CD4-positive, alpha-beta T cell treated with Interleukin-2 at 100 ng/mL for 4 hours (primary cell): ENCODE measurements at places on chromosomes 1 and 21.

DNA sequence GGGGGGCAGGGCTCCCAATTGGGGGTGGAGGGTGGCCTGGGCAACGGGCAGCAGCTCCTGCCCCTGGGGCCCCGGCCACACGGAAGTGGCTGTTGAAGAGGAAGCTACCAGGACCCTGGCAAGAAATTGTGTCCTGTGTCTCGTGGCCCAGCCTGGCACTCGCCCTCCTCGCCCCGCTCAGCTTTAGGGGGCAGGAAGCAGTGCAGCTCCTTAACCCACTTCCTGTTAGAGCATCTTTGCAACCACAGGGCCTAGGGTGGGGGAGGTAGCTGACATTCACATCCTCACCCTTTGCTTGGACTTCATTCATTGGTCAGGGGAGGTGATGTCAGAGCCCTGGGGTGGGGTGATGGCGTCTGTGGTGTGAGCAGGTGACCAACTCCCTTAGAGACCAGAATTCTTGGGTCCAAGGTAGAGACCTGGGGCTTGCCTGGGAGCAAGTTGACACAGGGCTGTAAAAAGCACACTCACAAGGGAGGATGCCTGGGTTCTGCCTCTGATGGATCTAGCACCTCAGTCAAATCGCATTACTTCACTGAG is at the start of gene ARHGAP30:
Gene ARHGAP30, minus strand, starts transcription at position 161 of the 540 bp plus-strand sequence. CDS start 267 bp downstream, outside the sequence.
- DNase-seq, result peak; percentile 93

DNA sequence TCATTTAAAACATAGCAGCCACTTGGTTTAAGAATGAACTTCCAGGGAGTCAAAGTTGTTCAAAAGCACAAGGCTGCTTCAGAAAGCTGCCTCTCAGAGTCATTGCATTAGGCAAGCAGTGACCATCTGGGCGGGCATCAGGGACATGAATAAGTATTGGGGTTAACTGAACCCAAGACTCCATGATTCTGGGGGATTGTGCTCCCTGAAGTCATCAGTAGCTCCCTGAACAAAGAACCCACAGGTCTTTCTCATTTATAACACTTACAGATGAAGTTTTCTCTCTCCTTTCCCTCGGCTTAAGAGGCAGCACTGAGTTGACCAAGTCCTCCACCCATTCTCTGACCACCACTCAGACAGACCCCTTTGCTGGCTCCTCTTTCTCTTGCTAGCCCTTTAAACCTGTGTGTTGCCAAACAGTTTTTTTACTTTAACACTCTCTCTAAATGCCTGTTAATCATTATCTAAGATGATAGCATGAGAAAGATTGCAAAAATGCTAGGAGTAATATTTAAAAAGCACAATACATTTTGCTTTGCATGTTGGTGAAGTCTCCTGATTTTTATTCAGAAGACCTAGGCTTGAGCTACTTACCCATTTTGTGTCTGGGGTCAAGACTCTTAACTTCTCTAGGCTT is 77.0 kb upstream of the ARHGAP29 start:
- DNase-seq, result no peak

GRCh38 chr1:192170196-192170984 is 12.1 kb downstream of the RGS18 start:
- peak; percentile 1 for DNase-seq

DNA sequence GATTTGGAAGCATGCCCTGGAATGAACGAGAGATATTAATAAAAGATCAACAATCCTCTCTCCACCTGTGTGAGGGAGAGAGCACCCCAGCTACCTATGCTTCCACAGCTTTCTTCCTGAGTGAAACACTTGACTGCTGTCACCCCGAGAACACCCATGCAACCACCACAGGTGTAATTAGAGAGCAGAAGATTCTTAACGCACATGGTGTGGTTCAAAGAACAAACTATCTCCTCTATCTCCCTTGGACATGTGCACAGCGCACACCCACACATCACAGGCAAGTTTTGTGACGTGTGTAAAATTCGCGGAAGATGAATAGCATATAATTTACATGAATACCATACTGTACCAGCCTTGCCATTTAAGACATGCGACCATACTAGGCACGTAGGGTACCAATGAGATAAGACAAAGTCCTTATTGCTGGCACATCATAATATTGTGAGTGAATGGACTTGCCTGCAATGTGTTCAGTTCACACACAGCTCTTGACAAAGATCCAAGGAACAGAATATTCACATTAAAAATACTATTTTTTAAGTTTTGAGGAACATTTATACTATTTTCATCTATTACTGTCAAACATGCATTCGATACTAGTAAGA is 11.6 kb downstream of the ERRFI1 start:
- no peak for DNase-seq

DNA sequence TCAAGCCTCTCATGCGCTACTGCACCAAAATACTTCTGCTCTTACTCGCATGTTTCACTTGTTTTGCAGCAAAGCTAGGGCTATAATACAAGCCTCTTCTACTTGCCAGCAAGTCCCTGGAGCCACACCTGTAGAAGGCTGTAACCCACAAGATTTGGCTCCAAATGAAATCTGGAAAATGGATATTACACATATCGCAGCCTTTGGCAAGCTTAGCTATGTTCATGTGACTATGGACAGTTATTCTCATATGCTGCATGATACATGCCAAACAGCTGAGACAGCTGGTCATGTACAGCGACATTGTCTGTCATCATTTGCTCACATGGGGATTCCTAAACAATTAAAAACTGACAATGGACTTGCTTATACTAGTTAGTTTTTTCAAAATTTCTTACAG is 270.3 kb downstream of the COL11A1 start:
- no peak for DNase-seq

GRCh38 chr1:67687649-67688048 is 2.6 kb downstream of the GADD45A start:
- DNase-seq, result no peak
